ENCODE measurements at places on chromosomes 5 and 9.

- no peak for DNase-seq
Observed at GRCh38 chr9:133562611-133563290, 28.2 kb downstream of the ADAMTSL2 start.

- DNase-seq, result no peak
Observed at GRCh38 chr5:83488271-83488670, 16.7 kb downstream of the VCAN start.

DNA sequence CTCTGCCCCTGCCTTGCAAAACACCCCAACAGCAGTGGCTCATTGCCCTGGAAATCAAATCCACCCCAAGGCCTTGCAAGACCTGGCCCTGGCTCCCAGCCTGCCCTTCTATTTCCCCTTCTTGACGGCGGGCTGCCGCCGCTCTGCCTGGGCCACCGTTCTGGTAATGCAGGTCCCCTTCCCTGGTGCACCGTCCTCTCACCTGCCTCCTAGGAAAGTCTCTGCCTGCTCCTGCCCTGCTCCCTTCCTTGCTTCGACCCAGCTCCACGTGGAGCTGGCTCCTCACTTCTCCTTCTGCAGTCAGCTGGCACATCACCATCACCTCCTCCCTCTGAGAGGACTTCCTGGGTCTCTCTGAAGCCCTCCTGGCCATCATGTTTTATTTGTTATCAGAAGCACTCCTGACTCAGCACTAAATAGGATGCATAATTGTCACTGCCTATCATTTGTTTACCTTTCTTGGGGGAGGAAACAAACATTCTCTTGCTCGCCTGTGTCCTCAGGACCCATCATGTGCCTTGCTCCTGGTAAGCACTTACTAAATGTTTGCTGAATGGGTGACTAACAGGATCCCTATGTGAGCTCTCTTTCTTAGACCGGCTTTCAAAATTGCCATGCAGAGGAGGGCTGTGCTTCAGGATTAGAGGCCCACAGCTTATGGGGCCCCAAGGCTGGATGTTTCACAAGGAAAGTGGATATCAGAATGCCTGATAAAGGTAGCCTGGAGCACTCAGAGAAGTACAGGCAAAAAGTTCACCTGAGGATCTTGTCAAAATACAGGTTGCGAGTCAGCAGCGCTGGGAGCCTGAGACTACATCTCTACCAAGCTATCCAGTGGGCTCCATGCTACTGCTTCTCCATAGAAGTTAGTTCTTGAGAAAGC, 19.6 kb upstream of the C5orf47 start:
- no peak for DNase-seq

DNA sequence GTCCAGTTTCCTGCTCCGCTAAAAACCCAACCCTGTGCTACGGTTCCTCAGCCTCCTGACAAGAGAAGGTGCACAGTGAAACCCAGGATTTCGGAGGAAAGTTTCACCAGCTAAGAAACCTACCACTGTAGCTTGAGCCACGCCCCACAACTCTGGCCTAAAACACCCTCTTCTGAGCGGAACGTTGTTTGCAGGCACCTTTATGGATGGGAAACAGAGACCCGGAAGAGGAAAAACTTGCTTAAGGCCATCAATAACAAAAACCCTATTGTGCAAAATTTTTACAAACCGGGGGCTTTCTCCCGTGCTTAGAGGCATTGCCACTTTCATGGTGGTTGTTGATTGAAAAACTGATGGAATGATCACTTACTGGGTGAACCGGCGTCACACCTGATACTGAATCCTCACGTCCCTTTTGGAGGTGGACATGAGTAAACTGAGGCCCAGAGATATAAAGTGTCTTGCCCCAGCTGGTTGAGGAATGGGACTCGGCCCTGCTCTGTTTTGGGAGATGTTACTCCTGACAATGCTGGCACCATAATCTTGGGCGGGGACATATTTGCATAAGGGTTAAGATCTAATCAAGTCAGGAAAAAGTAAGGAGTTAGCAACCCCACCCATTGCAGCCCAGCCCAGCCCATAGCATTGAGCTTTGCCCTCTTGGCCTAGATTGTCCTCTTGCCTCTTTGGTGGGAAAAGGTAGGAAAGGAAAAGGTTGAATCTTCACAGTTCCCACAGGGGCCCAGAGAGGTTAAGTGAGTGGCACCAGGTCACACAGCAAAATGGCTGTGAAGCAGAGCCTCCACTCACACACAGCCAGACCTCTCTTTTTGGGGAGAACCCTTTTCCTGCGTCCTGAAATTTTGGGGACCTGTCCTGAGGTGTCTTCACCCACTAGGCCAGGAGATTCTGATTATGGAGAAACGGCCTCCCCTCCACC, 23.2 kb upstream of the PTGS1 start:
- DNase-seq, result no peak

DNA sequence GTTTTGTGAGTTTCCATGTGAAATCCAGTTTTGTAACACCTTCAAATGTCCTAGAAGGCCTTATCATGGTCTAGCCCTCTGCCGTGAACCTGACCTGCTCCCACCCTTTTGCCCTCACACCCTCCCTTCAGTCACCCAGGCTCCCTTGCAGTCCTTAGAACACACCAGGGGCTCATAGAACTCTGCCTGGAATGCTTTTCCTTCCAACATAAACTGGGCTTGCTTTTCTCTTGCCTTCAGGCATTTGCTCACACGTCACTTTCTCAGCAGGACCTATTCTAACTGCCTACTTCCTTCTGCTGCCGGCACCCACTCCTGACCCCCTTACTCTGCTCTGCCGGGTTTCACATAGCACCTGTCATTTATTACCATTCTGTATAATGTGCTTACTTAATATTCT, 111.9 kb downstream of the PDE8B start:
- DNase-seq, result no peak

- DNase-seq, result no peak
Observed at GRCh38 chr5:98934546-98934945, 5.7 kb upstream of the CHD1 start.

GRCh38 chr5:96440185-96440538, 7.1 kb upstream of the PCSK1 start:
- no peak for DNase-seq

DNA sequence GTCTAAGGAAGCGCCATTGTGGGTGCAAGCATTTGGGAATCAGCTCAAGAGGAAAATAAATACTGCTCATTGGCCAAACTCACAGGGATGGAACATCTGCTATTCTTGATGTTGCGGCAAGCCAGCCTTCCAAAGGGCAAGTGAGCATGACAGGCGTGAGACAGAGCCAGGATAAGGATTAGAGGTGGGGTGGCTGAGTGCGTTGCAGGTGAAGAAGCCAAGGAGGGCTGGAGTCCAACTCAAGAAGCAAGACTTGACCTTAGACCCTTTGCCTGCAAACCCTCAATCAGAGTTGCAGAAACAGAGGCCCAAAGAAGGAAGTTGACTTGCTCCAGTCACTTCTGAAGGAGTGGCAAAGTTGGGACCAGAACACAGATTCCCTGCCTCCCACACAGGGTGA, 79.4 kb downstream of the WWC1 start:
- DNase-seq, result no peak

GRCh38 chr9:128104171-128104618, 23.3 kb downstream of the PTGES2 start:
- no peak for DNase-seq

GRCh38 chr9:85451680-85452079, 290.1 kb downstream of the AGTPBP1 start:
- DNase-seq, result no peak

GRCh38 chr9:136621019-136621733, 41.5 kb upstream of the EGFL7 start:
- no peak for DNase-seq

GRCh38 chr5:116306846-116307245, 222.0 kb downstream of the COMMD10 start:
- DNase-seq, result no peak

DNA sequence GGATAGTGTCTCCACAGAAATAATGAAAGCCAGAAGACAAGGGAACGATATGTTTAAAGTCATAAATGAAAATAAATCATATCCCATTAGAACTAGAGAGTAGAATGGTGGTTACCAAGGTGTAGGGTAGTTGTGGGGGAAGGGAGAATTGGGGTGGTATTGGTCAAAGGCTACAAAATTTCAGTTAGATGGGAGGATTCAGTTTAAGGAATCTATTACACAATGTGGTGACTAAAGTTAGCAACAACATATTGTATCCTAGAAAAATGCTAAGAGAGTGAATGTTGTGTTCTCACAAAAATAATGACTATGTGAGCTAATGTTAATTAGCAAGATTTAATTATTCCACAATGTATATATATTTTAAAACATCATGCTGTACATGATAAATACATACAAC, 27.8 kb upstream of the LARP1 start:
- DNase-seq, result no peak

- DNase-seq, result peak; percentile 73
Observed at GRCh38 chr9:121289026-121289771, 21.2 kb downstream of the GSN start.

DNA sequence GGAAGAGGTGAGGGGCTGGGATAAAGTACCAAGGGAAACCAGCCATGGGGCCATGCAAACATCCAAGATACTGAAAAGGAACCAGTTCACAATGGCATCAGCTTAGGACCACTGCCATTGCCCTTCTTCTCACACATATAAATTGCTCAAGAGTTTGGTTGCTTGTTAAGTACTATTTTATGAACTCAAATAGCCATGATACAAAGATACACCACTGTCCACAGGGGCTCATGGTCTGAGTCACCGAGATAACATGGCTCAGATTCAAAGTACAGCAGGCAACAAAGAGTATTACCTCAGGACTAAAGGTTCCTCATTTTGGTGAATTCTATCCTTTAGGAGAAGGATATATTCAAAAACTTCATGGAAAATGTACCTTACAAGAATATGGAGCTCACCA, 55.6 kb downstream of the FANCC start:
- no peak for DNase-seq

DNA sequence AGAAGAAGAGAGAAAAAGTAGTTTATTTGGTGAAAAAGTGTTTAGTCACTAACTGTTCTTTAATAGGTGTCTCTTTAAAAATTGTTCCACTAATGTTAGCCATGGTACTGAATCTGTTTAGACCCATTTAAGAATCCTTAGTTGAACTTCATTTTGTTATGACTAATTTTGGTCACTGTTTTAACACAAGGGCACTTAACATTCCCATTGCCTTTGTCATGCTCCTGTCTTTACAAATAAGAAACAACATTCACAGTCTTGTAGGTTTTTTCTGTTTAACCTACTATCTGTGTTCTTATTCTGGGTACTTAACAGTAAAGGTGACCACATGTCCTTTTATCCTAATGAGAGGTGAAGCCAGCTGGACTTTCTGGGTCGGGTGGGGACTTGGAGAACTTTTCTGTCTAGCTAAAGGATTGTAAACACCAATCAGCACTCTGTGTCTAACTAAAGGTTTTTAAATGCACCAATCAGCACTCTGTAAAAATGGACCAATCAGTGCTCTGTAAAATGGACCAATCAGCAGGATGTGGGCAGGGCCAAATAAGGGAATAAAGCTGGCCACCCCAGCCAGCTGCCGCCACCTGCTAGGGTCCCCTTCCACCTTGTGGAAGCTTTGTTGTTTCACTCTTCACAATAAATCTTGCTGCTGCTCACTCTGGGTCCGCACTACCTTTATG, 116.7 kb downstream of the WDR70 start:
- DNase-seq, result no peak

DNA sequence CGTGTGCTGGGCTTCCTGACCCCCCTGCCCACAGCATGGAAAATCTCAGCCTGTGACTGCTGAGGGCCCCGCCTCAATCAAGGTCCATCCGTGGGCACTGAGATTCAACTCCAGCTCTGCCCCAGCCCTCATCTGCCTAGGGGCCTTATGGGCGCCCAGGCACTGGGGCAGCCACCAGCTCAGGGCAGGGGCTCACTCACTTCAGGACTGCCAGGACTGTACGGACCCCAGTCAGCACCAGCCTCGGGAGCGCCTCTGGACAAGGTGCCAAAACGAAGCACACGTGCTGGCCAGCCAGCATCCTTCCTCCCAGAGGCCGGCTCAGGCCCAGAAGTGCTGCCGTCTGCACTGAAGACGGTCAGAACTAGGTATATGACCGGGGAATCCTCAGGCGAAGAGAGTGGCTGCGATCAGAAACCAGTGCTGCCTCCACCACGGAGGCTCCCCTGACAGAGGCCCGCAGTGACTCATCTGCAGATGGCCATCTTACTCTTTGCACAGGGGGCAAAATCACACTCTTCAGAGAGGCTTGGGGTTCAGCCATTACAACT, 19.6 kb downstream of the CLPTM1L start:
- DNase-seq, result no peak

- no peak for DNase-seq
Observed at GRCh38 chr5:93247105-93247504, 333.9 kb downstream of the NR2F1-AS1 start.

GRCh38 chr5:179170606-179171005, 110.4 kb downstream of the ZNF354C start:
- no peak for DNase-seq

GRCh38 chr5:78824831-78825281, 160.3 kb downstream of the ARSB start:
- DNase-seq, result no peak

- no peak for DNase-seq
Observed at GRCh38 chr9:131583836-131584555, 38.7 kb downstream of the PRRT1B start.

GRCh38 chr9:124455820-124456219, 5.6 kb downstream of the ADGRD2 start:
- no peak for DNase-seq

- no peak for DNase-seq
Observed at GRCh38 chr5:99037668-99038067, 108.9 kb upstream of the CHD1 start.

DNA sequence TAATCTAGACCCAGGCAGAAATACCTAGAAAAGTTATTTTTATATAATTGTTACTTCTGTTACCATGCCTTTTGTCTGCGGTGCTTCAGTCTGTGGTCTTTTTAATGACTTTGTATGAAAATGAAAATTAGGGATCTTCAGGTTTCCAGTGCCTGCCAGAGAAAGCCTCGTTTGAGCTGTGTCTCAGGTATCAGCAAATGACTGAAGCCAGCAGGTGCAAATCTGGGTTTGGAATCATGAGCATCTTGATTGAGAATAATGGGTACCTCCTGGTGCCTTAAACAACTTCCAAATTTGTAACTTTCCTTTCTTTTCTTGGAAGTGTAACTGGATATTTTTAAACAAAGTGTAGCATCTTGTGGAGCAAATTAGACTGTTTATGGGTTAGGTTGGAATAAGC, 4.3 kb downstream of the ZBTB34 start:
- no peak for DNase-seq

GRCh38 chr5:79001471-79001870, 16.4 kb upstream of the ARSB start:
- no peak for DNase-seq

GRCh38 chr9:128335161-128335560, 5.2 kb upstream of the SLC27A4 start:
- no peak for DNase-seq

- DNase-seq, result no peak
Observed at GRCh38 chr9:23598994-23599393, 227.0 kb downstream of the ELAVL2 start.

Data from substantia nigra (tissue), 51 donors.